Tibial artery (tissue), 4 donors: ENCODE measurements at places on chromosomes 16 and 17.

GRCh38 chr16:48574140-48574539, 35.8 kb downstream of the N4BP1 start:
- no peak for DNase-seq

DNA sequence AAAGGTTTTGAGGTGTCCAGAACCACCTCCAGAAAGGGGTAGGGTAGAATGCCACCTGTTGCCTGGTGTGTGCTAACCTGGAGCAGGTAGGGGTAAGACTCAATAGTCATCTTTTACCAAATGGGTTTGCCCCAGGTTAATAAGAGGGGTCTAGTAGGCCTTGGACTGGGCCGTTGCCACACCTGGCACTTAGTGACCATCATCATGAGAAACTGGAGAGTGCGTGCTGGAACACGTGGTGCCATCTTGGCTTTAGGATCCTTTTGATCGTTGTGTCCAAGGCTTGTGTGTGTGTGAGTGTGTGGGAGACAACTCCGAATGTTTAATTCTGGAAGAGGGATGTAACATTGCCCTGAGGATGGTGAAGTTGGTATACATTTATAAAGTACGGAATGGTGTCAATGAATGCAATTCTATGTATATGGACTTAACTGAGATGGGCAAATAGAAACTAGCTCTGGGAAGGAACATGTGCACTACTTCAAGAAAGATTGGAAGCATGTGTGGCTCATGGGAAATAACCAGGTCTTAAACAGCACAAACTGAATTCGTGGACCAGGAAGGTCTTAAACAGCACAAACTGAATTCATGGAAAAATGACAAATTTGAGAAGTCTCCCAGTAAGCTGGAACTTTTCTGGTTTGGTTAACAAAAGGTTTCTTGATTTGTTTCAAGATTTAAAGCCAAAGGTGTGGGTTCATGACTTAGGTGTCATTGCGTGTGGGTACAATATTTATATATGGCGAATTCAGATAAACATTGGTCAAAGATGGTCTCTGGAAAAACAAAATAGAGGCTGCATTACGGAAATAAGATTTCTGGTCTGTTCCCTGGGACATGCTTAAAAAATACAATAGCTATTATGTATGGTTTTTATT, 7.2 kb downstream of the FUS start:
- no peak for DNase-seq

DNA sequence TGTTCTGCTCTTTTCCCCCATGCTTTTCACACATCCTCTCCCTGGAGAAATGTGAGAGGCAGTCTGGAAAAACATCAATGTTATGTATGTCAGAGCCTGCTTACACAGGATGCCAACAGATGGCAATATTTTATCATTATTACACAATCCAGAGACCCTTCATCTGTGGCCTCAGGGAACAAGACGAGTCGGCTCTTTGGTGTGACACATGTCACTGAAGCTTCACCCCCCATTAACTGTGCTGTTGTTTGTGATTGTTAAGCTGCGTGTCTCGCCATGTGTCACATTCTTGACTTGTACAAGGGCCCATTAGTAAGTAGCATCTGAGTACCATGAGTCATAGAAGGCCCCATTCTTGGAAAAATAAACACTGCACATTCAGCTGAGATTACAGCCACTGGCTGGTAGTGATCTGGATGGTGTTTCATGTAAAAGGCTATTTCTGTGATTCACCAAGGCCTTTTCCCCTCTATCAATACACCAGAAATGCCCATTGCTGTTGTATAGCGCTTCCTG, 682.1 kb upstream of the SOX9 start:
- peak; percentile 18 for DNase-seq

GRCh38 chr17:50476545-50477315, 1.9 kb upstream of the RSAD1 start:
- DNase-seq = no peak

DNA sequence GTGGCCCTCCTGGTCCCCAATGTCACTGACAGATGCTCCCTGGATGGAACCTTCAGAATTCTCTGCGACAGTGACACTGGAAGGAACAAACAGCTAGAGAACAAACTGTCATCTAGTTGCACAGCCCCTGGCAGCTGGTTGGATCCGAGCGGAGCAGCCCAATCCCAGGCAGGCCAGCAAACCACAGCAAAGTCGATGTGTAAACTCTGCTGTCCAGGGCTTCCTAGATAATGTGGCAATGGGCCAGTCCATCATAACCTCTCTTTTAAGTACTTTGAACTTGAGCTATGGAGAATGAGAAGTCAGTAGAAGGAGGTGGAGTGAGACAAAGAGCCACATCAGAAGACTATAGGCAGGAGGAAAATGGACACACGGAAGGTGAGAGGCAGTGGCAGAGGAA, 323.0 kb downstream of the CBLN1 start:
- no peak for DNase-seq

GRCh38 chr17:65398040-65398787, 163.2 kb downstream of the AXIN2 start:
- no peak for DNase-seq
